Forelimb muscle (tissue), 1 donor: ENCODE measurements at places on chromosomes 5 and 9. TPM values are rescaled to one million over a fixed set of nuclear protein-coding genes. Genes with fewer than 3 reads are reported as not detected.

The BARHL1 gene
- polyA plus RNA-seq = not detected

The FRMD3 gene
- polyA plus RNA-seq = 31.3 TPM

DNA sequence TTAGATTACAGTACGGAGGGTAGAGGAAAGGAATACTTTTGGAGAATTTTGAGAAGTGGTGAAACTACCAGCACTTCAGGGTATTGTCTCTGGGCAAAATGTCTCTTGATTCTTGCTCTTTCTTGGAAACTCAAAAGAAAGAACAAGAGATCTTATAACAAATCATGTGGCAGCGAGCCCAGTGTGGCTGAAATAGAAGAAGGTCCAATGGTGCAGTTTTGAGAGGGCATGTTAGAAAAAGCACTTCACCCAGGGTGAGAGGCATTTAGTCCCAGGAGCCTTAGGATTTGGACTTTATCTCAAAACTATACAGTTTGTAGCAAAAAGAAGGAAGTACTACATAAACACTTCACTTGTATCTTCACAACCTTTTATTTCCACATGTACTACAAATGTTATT, 39.4 kb downstream of the NNT start:
- DNase-seq = no peak

DNA sequence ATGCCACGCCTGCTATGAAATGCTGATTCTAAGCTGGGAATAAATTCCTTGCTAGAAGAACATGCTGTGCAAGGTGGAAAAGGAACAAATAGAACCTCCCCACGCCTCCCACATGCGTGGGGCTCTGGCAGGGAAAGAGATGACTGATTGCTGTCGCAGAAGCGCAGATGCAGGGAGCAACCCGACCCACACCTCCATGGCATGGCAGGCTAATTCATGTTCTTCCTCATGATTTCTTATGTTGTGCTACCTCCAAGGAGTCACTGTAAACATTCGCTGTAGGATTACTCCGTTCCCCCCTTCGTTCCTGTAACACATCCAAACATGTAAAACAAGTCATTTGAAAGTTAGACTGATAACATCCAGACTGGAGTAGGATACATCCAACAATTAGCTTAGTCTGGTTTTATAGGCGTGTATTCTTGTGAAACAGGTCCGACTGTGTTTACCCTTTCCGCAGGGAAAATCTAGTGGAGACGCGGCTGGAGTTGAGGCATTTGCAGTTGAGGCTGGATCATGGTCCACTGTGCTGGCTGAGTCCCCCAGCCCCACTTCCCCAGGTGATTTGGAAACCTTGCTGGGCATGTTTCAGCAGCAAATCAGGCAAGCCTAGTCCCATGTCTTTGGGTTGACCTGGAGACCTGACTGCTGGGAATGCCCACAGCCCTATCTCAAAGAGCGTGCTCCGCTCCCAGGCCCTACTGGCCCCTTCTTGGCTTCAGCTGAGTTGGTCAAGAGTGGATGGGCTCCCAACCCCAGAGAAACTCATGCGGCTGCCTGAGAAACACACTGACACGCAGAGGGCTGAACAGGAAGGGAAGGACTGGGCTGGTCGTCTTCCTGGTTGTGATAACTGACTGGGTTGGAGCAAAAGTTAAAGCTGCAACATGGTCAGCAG, 24.8 kb upstream of the ANKRD33B start:
- DNase-seq = no peak
